Stimulated activated CD8-positive, alpha-beta memory T cell treated with anti-CD3 and anti-CD28 coated beads, Interleukin-12 subunit alpha, Interleukin-12 subunit beta, amount 100 ng/mL, for 4 hours (primary cell): ENCODE measurements at places on chromosomes 5 and 9.

- no peak for DNase-seq
Measured at GRCh38 chr5:55338810-55339243, 31.0 kb downstream of the MTREX start.

DNA sequence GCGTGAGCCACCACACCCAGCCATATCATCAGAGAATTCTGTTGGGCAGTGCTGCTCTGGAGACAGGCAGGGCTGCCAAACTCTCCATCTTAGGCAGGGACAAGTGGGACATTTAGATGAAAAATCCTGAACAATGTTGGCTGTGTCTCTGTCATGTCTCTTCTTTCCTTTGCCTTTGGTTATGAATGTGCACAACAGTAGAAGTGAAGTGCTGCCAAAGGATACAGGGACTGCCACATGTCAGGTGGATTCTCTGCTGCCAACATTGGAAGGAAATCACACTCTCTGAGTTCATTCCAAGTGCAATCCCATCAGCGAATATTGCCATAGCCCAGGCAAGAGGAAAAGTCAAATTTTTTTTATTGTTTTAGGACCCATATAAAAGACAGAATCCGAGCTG is 348.8 kb downstream of the TRPM3 start:
- DNase-seq: no peak

DNA sequence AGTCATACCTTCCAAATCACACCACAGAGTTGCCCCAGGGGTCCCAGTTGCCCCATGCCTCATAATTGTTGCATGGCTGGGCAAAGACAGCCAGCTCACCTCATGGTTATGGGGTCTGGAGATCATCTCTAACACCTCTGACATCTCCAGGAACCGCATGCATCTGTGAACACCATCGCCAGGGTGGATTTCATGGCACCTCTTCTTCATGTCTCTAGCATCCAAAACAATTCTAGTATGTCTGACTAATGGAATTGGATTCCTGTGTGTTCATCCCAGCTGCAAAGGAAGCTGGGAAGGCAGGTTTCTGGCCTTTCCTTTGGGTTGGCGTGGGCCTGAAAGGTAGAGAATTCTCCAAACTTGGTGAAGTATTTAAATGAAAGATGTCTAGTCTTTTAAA is 122.3 kb upstream of the ABCA1 start:
- no peak for DNase-seq

DNA sequence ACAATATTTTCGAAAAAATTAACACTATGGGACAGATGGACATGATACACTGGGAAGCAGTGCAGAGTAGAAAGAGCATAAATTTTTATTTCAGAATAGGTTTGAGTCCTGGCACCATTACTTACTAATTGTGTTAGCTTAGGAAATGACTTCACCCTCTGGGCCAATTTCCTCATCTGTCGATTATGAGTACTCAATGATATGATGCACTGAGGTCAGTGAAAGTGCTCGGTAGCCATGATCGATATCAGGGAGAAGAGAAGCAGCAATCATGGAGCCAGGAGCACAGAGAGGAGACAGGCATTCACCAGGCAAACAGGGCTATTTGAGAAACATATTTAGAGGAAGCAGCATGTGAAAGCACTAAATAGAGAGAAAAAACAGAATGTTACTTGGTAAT is 29.4 kb downstream of the NR6A1 start:
- no peak for DNase-seq

GRCh38 chr9:126956917-126957686 is 42.5 kb downstream of the RALGPS1 start:
- DNase-seq: no peak

DNA sequence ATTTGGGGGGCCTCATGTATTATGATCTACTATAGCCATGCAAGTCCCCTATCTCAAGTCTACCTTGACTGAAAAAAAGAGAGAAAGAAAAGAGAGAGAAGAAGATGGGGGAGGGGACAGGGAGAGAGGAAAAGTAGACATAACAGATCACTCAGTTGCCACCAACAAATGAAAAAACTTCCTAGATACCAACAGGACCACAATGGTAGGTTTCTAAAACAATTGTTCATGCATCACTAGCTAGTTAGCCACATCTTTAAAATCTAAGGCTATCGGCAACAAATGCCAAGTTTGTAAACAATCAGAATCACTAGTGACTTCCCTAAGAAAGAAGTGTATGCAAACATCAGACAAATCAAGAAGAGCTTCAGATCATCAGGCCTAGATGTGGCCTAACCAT is 328.2 kb downstream of the BNC2 start:
- no peak for DNase-seq

DNA sequence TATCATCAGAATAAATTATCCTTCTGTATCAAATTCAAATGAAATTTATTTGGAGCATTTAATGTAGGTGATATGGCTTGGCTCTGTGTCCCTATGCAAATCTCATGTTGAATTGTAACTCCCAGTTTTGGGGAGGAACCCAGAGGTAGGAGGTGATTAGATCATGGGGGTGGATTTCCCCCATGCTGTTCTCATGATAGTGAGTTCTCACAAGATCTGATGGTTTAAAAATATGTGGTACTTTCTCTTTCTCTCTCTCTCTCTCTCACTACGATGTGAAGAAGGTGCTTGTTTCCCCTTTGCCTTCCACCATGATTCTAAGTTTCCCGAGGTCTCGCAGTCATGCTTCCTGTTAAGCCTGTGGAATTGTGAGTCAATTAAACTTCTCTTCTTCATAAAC is 678.4 kb upstream of the RGMB start:
- DNase-seq: no peak

DNA sequence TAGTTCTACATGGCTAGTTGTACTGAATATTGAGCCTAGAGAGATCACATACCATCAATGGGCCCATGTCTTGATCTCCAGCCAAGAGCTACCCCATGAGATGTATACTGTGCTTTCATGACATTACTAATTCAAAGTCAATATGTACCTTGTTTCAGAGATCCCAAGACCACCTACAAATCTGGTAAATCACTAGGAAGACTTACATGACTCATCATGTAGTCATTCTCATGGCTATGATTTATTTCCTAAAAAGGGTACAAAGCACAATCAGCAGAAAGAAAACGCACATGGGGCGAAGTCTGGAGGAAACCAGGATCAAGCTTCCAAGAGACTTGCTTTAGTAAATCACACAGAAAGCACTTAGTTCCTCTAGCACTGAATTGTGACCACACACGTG is 103.0 kb downstream of the PCSK5 start:
- no peak for DNase-seq

- DNase-seq: peak; percentile 68
Measured at GRCh38 chr9:96686638-96687335, 31.7 kb upstream of the PRXL2C start.

DNA sequence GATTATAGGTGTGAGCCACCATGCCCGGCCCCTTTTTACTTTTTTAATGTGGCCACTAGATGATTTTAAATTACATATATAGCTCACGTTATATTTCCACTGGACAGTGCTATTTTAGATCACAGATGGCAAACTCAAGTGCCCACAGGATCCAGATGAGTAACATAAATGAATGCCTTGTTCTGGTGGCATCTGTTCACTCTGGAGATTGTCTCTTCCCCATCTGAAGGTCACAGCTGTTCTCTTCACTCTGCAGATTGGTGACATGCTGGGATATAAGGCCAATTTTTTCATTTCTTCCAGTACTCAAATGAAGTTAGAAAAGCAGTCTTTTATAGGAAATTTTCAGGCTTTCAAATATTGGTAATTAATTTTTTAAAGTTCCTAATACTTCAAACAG is 160.1 kb downstream of the DOCK8 start:
- no peak for DNase-seq

- DNase-seq: no peak
Measured at GRCh38 chr5:35436400-35437057, 181.1 kb upstream of the SPEF2 start.

DNA sequence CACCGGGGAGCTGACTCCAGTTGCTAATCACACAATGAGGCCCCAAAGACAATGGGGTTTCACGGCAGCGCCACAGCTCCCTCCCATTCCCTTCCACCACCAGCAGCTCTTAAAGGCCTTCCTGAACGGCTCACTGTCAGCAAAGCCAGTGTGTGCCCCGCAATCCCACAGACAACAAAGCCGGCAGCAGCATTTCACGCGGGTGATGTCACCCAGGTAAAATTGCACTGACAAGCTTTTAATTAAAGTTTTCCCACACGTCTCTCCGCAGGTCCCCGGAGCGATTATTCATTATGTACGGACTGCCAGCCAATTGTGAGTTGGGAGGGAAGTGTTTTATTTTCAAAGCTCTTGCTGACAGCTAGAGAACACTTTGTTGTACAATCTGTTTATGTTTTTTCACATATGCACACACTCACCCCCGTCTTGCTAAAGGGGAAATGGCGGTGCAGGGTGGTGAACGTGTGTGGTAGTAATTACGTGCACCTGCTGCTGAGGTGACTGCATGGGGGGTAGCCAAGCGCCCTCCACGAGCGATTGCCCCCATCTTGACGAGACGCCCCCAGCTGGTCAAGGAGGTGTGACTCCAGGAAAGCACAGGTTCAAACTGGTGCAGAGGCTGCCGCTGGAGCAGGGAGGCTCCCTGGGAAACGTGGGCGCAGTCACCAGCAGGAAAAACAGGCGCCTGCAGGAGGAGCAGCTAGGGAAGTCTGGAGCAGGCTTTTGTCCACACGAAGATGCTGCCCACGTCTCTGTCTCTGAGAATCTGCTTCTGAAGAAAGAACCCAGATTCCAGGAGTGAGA is 65.0 kb downstream of the IRX2 start:
- no peak for DNase-seq

- no peak for DNase-seq
Measured at GRCh38 chr9:27117489-27118135, 8.6 kb downstream of the TEK start.

DNA sequence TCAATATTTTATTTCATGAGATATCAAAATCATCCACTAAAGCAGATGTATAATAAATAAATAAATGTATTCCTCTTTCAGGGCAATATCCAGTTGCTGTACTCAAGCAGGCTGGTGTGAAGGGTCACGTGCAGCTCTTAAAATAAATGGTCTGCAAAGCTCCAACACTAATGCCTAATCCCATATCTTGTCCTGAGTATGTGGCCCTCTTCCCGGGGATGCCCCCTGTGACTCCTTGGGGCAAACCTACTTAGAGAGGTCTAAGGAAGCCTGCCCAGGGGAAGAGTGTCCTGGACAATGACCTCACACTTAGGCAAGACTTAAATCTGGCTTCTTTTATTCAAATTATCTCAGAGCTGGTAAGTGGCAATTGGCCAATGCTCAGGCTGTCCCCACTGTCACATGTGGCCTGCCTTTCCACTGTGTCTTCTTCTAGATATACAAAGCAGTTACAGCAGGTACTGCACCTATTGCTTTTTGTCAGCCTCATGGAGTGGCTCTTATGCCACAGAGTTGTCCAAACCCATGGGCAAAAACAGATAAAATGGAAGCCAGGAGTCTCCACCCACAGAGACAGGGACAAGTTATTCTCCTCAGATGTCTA is 55.3 kb downstream of the SEMA5A start:
- DNase-seq: no peak

DNA sequence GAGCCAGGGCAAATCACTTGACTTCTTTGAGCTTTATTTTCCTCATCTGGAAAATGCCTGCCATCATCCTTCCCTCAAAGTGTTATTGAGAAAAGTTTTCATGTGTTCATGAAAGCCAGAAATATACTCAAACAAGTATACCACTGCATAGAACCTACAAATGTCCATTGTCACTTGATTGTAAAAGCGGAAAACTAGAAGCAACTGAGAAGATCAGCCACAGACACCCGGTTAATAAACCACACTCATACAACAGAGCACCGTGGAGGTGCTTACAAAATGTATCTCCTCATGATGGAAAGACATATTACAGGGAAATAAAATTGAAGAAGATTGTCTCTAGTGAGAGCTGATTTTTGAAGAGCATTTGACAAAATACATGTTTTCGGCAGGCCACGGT is 117.2 kb upstream of the MSX2 start:
- DNase-seq: no peak

- no peak for DNase-seq
Measured at GRCh38 chr5:14726066-14726838, 61.7 kb downstream of the OTULIN start.

DNA sequence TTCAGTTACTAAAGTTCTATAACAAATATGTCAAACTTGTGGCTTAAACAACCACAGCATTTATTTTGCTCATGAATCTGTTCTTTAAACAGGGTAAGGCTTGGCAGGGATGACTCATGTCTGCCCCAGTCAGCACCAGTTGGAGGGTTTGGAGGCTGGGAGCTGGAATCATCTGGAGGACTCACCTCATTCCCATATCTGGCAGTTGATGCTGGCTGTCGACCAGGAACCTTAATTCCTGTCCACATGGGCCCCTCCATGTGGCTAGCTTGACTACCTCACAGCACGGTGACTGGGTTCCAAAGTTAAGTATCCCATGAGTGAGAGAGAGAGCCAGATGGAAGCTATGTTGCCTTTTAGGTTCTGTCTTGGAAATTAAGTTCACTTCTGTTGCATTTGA is 13.8 kb upstream of the CCL28 start:
- no peak for DNase-seq

DNA sequence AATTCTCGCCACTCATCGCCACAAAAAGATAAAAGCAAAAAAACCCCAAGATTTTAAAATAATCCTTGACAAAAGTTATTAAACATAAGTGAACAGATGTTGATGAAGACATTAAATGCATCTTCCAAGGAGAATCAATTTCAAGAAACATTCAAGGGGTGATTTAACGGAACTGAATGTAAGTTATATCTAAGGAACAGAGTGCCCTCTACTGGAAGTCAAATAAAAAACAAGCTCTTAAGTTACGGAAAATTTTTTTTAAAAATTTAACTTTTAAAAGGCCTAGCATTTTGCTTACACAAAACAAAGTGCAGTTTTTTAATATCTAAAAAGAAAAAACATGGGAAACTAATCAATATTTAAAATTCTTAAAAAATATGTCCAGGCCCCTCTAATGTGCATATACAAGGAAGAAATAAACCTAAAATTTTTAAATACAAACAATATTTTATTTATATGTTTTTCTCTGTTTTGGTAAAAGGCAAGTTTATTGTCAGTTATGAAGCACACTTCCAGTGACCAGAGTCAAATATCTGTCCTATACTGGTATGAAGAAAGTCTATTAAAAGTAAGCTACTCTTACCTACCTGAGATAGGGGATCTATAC is 28.0 kb downstream of the TEX10 start:
- DNase-seq: no peak

- no peak for DNase-seq
Measured at GRCh38 chr5:179840766-179841165, 17.9 kb downstream of the MRNIP start.

DNA sequence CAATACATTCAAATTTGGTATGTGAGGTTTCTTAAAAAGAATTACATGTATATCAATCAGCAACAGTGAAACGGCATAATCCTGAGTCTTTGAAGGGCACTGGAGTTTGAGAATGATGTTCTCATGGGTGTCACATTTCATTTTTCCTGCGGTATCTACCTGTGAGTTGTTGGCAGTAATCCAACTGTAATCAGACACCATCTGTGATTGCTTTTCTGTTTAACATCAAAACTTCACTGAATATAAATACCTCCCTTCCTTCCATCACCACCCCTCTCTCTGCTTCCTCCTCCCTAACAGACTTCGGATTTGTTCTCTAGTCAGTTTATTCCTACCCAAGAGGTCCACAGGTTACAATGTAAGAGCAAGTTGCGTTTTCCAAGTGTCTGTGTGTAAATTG is 275.2 kb upstream of the PCSK5 start:
- DNase-seq: no peak

GRCh38 chr9:94718936-94719335 is 7.6 kb upstream of the AOPEP start:
- DNase-seq: no peak

- DNase-seq: no peak
Measured at GRCh38 chr5:128475693-128476092, 62.4 kb downstream of the FBN2 start.
